ENCODE measurements at places on chromosomes 2 and 18. TPM values are rescaled to one million over a fixed set of nuclear protein-coding genes. Genes with fewer than 3 reads are reported as not detected.

- no peaks in the 10 kb centered on the region for H3K27me3 ChIP-seq
- H3K27ac ChIP-seq, result no peak overlapping the region
- no peaks in the 10 kb centered on the region for H3K4me1 ChIP-seq
- no peak for DNase-seq
- H3K4me3 ChIP-seq, result no peak overlapping the region
Observed at GRCh38 chr2:113992090-113992489, 102.2 kb downstream of the ACTR3 start.

ANKRD23 gene
- total RNA-seq, result 3.3 TPM

SIX3 gene
- total RNA-seq, result not detected

GRCh38 chr2:124915567-124915966, 890.5 kb downstream of the CNTNAP5 start:
- H3K36me3 ChIP-seq, result no peaks in the 10 kb centered on the region
- no peak for DNase-seq
- H3K4me3 ChIP-seq, result no peak overlapping the region
- no peak overlapping the region for H3K27ac ChIP-seq
- H3K27me3 ChIP-seq, result no peaks in the 10 kb centered on the region
- H3K4me1 ChIP-seq, result no peaks in the 10 kb centered on the region

ASB18 gene
- total RNA-seq, result not detected

GALR1 gene
- total RNA-seq, result not detected

GRCh38 chr2:8514796-8515758, 166.8 kb upstream of the ID2 start:
- peaks cover 10% of the 10 kb centered on the region for H3K36me3 ChIP-seq
- DNase-seq, result peak; percentile 84
- peaks cover 46% of the 10 kb centered on the region for H3K4me1 ChIP-seq
- peak overlapping the region; percentile 96 for H3K27ac ChIP-seq

- DNase-seq, result no peak
- H3K4me1 ChIP-seq, result no peaks in the 10 kb centered on the region
- H3K27ac ChIP-seq, result no peak overlapping the region
Observed at GRCh38 chr2:85445316-85446295, 27.1 kb downstream of the SH2D6 start.

COMMD1 gene
- 26.9 TPM for total RNA-seq

- no peaks in the 10 kb centered on the region for H3K4me1 ChIP-seq
- no peak for DNase-seq
- H3K4me3 ChIP-seq, result no peak overlapping the region
Observed at GRCh38 chr18:58364876-58365528, 263.9 kb downstream of the ALPK2 start.

GRCh38 chr18:65287652-65288051, 463.2 kb upstream of the CDH7 start:
- no peaks in the 10 kb centered on the region for H3K27me3 ChIP-seq
- no peaks in the 10 kb centered on the region for H3K4me1 ChIP-seq
- no peak overlapping the region for H3K27ac ChIP-seq
- no peaks in the 10 kb centered on the region for H3K36me3 ChIP-seq
- no peak for DNase-seq
- no peak overlapping the region for H3K4me3 ChIP-seq

DNA sequence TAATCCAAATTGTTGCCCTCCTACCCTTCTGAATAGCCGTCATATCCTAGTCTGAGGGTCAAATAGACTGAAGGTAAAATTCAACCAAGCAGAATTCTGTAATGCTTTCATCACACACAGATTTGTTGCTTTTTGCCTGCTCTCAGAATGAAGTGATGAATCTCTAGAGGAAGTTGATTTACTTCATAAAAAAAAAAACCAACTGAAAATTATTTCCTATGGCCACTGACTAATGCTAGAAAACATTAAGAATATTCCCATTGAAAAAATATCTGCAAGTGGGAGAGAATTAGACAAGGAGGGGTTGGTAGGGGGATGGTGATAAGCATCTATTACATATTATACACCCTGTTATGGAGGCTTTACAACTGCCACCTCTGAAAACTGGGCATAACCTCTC, 2.3 kb upstream of the IL1RL2 start:
- H3K4me3 ChIP-seq, result no peak overlapping the region
- H3K27me3 ChIP-seq, result peaks cover 17% of the 10 kb centered on the region
- H3K36me3 ChIP-seq, result peaks cover 4% of the 10 kb centered on the region
- DNase-seq, result no peak
- H3K4me1 ChIP-seq, result peaks cover 21% of the 10 kb centered on the region
- H3K27ac ChIP-seq, result no peak overlapping the region

DNA sequence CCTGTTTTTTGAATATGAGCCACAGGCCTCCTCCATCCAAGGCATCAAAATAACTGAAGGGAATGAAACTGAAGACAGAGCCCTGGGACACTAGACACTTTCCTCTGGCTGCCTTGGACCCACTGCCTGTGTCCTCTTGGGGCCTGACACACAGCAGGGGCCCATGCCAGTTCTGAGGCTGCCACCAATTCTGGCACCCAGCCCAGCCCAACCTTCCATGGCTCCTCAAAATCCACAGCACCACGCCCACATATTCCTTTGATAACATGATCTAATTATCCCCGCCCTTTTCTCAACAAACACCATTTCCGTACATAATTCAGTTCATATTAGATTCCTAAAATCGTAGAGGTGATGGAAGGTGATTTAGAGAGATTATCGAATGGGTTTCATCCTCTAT, 64.2 kb downstream of the EMX1 start:
- H3K4me3 ChIP-seq, result no peak overlapping the region
- no peaks in the 10 kb centered on the region for H3K27me3 ChIP-seq
- no peaks in the 10 kb centered on the region for H3K36me3 ChIP-seq
- DNase-seq, result no peak

DNA sequence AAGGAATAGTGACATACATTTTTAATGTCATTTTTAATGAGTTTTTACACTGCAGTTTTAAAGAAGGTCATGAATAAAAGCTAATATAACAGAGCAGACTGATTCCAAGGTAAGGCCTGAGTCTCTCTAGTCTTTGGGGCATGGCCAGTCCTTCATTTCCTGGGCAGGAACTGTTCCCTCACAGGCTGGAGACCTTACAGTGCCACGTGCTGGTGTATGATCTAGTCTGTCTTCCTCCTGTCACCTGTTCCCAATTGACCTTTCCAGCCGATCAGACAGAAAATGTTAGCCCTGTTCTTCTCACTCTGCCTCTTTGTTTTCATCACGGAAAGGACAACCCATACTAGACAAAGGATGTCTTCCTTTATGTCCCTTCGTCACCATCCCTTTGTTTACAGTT, 33.6 kb downstream of the ZCCHC2 start:
- no peak overlapping the region for H3K27ac ChIP-seq
- H3K4me3 ChIP-seq, result no peak overlapping the region
- peaks cover 59% of the 10 kb centered on the region for H3K36me3 ChIP-seq
- peaks cover 24% of the 10 kb centered on the region for H3K4me1 ChIP-seq
- H3K27me3 ChIP-seq, result no peaks in the 10 kb centered on the region

GRCh38 chr2:85794491-85795121, 40.8 kb downstream of the ATOH8 start:
- H3K27me3 ChIP-seq, result no peaks in the 10 kb centered on the region
- no peak overlapping the region for H3K27ac ChIP-seq
- no peaks in the 10 kb centered on the region for H3K36me3 ChIP-seq
- no peak for DNase-seq
- H3K4me3 ChIP-seq, result no peak overlapping the region
- no peaks in the 10 kb centered on the region for H3K4me1 ChIP-seq

DNA sequence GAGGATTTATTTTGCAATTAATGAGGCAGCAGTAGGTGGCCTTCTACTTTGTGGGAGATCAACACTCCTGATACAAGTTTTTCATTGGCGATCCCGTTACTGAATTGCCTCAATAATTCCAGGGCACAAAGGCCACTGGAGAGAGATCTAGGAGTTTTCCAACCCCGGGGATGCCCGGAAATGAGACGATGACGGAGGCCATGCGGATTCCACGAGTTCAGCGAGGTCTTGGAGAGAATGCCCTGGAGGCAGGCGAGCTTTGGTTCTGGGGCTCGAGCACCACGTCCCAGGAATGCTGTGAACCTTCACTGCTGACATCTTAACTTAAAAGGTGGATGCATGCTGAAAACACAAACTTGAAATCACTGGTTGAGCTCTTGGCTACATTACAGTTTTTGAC, 74.2 kb downstream of the LDLRAD4 start:
- H3K4me3 ChIP-seq, result no peak overlapping the region
- H3K36me3 ChIP-seq, result no peaks in the 10 kb centered on the region
- H3K4me1 ChIP-seq, result peaks cover 26% of the 10 kb centered on the region
- no peaks in the 10 kb centered on the region for H3K27me3 ChIP-seq
- no peak for DNase-seq
- H3K27ac ChIP-seq, result no peak overlapping the region

GRCh38 chr2:54471221-54471711, 15.1 kb downstream of the SPTBN1 start:
- no peak overlapping the region for H3K4me3 ChIP-seq
- DNase-seq, result no peak
- H3K36me3 ChIP-seq, result no peaks in the 10 kb centered on the region
- H3K4me1 ChIP-seq, result no peaks in the 10 kb centered on the region
- no peak overlapping the region for H3K27ac ChIP-seq

DNA sequence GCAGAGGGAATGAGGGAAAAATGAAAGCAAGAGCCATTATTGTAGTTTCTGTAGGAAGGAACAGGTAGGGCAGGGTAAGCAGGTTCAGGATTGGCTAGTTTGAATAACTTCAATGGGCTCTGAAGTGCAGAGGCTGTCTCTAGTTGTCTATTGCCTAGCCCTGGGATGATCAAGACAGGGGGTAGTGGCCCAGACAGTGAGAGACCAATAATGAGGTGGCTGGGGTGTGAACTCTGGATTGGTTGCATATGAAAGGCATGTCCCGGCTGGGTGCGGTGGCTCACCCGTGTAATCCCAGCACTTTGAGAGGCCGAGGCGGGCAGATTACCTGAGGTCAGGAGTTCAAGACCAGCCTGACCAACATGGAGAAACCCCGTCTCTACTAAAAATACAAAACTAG, 67.5 kb upstream of the SLC38A11 start:
- no peak overlapping the region for H3K4me3 ChIP-seq
- H3K27ac ChIP-seq, result no peak overlapping the region
- no peaks in the 10 kb centered on the region for H3K4me1 ChIP-seq
- H3K36me3 ChIP-seq, result no peaks in the 10 kb centered on the region
- DNase-seq, result no peak
- peaks cover 9% of the 10 kb centered on the region for H3K27me3 ChIP-seq

CDKL4 gene
- total RNA-seq, result not detected

KLHL30 gene
- not detected for total RNA-seq

BABAM2 gene
- 47.2 TPM for total RNA-seq

GRCh38 chr18:45589356-45590035, 25.8 kb upstream of the SLC14A2 start:
- no peak overlapping the region for H3K27ac ChIP-seq
- no peaks in the 10 kb centered on the region for H3K27me3 ChIP-seq
- no peak for DNase-seq
- no peaks in the 10 kb centered on the region for H3K36me3 ChIP-seq
- no peak overlapping the region for H3K4me3 ChIP-seq
- H3K4me1 ChIP-seq, result no peaks in the 10 kb centered on the region

GRCh38 chr2:190343536-190344275, at the start of gene INPP1:
Gene INPP1, plus strand, starts transcription at chr2:190343589. Its CDS starts 16,514 bp downstream, at chr2:190360103.
- H3K27ac ChIP-seq, result peak within 1 kb of the TSS; percentile 72
- peaks cover 11% of the 10 kb centered on the region for H3K4me1 ChIP-seq
- H3K27me3 ChIP-seq, result peaks cover 2% of the 10 kb centered on the region
- no peaks in the 10 kb centered on the region for H3K36me3 ChIP-seq
- peak within 1 kb of the TSS; percentile 80 for H3K4me3 ChIP-seq

GRCh38 chr2:27754138-27754588, 17.4 kb upstream of the MRPL33 start:
- peaks cover 2% of the 10 kb centered on the region for H3K27me3 ChIP-seq
- no peaks in the 10 kb centered on the region for H3K4me1 ChIP-seq
- no peak overlapping the region for H3K27ac ChIP-seq
- no peaks in the 10 kb centered on the region for H3K36me3 ChIP-seq
- peak; percentile 92 for DNase-seq

- H3K4me1 ChIP-seq, result peaks cover 11% of the 10 kb centered on the region
- no peak for DNase-seq
- peaks cover 2% of the 10 kb centered on the region for H3K36me3 ChIP-seq
- H3K4me3 ChIP-seq, result no peak overlapping the region
- H3K27me3 ChIP-seq, result peaks cover 8% of the 10 kb centered on the region
Observed at GRCh38 chr2:20450201-20450999, 3.5 kb downstream of the RHOB start.

- H3K27me3 ChIP-seq, result no peaks in the 10 kb centered on the region
- no peak overlapping the region for H3K27ac ChIP-seq
- no peaks in the 10 kb centered on the region for H3K4me1 ChIP-seq
- H3K36me3 ChIP-seq, result no peaks in the 10 kb centered on the region
- no peak for DNase-seq
Observed at GRCh38 chr2:229520691-229521096, 193.7 kb downstream of the DNER start.

DNA sequence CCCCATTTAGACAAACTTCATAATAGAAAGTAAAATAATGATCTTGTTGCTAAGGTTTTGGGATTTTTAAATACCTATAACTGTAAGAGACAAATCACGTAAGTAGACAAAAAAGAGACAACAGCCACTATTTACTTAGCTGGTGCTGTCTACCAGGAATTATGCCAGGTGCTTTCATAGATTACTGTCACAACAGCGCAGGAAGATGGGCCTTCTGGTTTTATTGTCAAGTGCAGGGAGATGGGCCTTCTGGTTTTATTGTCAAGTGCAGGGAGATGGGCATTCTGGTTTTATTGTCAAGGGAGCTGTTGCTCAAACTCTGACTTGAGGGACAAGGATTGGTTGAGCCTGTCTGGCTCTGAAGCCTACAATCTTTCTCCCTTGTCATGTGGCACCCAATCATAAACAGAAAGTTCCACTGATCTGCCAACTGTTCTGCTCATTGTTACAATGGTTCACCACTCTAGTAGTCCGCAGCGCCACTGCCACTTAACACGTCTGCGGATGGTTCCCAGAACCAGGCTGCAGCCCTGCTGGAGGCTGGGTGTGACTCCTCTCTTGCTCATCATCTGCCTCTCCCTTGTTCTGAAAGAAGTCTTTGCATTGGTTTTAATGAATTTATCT, 95.0 kb downstream of the RNF144A start:
- no peak overlapping the region for H3K4me3 ChIP-seq
- peak; percentile 20 for DNase-seq
- H3K27ac ChIP-seq, result peak overlapping the region; percentile 25
- peaks cover 8% of the 10 kb centered on the region for H3K36me3 ChIP-seq
- no peaks in the 10 kb centered on the region for H3K27me3 ChIP-seq
- peaks cover 47% of the 10 kb centered on the region for H3K4me1 ChIP-seq

MEIS1 gene
- total RNA-seq, result not detected

DNA sequence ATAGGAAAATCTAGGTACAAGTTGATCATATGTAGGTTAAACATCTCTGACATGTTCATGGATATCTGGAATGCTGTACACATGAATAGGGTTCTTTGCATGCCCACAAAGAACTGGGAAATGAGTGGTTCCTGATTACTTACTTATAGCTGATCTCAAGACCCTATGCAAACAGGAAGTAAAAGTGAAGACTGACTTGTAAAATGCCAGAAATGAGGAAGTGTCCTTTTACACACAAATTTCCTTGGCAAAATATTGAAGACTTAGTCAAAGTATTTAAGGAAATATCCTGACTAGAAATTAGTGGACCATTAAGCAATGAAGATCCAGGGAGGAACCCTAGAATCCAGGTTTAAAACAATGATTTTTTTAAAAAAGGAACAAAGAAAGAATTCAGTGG, 203.7 kb upstream of the DLGAP1 start:
- no peak for DNase-seq
- H3K27ac ChIP-seq, result no peak overlapping the region
- H3K4me1 ChIP-seq, result no peaks in the 10 kb centered on the region
- no peak overlapping the region for H3K4me3 ChIP-seq
- no peaks in the 10 kb centered on the region for H3K36me3 ChIP-seq

Measured in activated naive CD4-positive, alpha-beta T cell treated with anti-CD3 and anti-CD28 coated beads for 36 hours (primary cell).